ENCODE measurements at places on chromosomes 3 and 15. TPM values are rescaled to one million over a fixed set of nuclear protein-coding genes. Genes with fewer than 3 reads are reported as not detected.

DNA sequence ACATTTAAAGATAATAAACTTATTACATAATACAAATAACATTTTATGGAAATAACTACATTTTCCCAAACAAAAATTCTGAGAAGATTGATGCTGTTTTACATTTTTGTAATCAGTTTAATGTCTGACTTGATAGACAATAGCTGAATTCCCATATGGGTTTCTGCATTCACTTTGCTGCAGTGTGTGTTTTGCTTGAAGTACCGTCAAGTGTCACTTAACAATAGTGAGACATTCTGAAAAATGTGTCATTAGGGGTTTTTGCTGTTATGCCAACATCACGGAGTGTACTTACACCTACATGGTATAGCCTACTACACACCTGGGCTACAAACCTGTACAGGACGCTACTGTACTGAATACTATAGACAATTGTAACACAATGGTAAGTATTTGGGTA, 57.5 kb downstream of the USF3 start:
- no peaks in the 10 kb centered on the region for H3K4me1 ChIP-seq
- H3K27me3 ChIP-seq, result no peaks in the 10 kb centered on the region
- H3K27ac ChIP-seq, result no peak overlapping the region
- peaks cover 3% of the 10 kb centered on the region for H3K36me3 ChIP-seq

DNA sequence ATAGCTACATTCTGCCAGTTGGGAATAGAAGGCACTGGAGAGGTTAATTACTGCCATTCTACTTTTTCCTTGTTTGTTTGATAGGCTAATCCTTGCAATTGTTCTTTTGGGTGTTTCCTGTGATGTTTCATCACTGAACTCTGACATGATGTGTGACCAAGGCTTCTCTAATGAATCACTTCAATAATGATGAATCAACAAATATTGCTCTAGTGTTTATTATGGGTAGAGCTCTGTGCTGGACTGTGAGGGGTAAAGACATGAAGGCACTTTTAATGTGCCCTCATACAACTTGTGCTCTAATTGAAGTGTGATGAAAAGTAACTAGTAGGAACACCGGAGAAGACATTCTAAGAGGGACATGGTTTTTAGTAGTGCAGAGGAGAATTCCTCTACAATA, 233.6 kb downstream of the WDR72 start:
- H3K4me1 ChIP-seq, result no peaks in the 10 kb centered on the region
- H3K36me3 ChIP-seq, result no peaks in the 10 kb centered on the region
- no peak overlapping the region for H3K27ac ChIP-seq

DNA sequence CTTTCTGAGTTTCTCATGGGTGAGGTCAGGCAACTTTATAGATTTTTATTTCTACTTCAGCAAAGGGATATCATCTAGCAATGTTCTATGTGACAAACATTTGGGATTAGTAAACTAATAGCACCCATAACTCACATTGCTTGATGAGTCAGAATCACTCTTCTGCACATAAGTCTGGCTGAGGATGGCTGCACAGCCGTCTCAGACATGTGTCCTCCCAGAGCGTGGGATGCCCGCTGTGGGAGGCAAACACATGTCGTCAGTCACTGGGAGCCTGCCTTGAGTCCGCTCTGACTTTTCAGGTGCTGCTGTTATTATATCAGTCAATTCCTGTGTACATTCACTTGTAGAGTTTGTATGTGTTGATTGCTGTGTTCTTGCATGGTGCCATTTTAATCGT, 230.7 kb upstream of the TRIM42 start:
- DNase-seq, result no peak
- no peaks in the 10 kb centered on the region for H3K27me3 ChIP-seq
- H3K4me1 ChIP-seq, result no peaks in the 10 kb centered on the region
- no peak overlapping the region for H3K4me3 ChIP-seq
- no peaks in the 10 kb centered on the region for H3K36me3 ChIP-seq

GRCh38 chr3:48694610-48695392, 9.1 kb upstream of the NCKIPSD start:
- peak overlapping the region; percentile 94 for H3K27ac ChIP-seq
- peaks cover 25% of the 10 kb centered on the region for H3K4me1 ChIP-seq
- H3K36me3 ChIP-seq, result peaks cover 37% of the 10 kb centered on the region
- H3K4me3 ChIP-seq, result peak overlapping the region; percentile 12

DNA sequence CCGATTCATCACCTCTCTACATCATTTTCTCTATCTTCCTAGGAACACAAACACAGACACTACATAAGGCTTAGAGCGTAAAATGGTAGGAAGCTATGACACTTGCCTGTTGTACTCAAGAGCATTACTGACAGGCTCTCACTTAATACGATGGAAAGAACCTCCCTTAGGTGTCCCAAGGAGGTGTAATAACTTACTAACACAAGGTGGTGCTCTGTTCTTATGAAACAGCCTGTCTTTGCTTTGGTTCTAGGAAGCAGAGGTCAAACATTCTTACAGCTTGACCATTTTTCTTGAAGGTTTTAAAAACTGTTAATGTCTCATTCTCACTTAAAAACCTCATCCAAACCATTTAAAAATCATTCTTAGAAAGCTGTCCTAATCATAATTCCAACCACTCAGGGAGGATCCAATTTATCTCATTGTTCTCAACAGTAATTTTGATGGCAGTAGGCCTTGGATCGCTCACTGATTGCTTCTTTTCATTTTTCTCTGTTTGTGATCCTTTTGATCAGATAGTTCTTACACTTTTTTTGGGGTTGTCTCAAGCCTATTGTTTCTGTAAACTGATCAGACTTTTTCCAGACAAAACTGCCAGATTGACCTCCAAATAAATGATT, 317.8 kb upstream of the AGTR1 start:
- no peak for DNase-seq
- no peak overlapping the region for H3K27ac ChIP-seq
- H3K36me3 ChIP-seq, result no peaks in the 10 kb centered on the region
- H3K4me3 ChIP-seq, result no peak overlapping the region
- no peaks in the 10 kb centered on the region for H3K4me1 ChIP-seq
- H3K27me3 ChIP-seq, result no peaks in the 10 kb centered on the region

DNA sequence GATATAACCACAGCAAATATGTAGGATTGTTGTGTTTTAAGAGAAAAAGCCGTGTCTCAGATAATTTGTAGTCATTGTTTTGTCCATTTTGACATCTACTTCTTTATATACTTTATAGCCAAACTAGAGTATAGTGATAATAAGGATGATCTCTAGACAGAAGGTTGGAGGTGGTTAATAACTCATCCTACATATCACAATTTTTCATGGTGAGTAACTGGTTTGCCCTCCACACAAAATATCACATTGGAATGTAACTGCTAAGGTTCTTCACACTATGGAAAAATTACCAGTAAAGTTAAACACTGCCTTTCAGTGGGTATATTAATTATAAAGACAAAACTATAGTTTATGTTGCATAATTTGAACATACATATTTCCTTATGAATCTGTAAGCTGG, 380.7 kb downstream of the LPP start:
- H3K36me3 ChIP-seq, result peaks cover 8% of the 10 kb centered on the region
- H3K27me3 ChIP-seq, result no peaks in the 10 kb centered on the region
- DNase-seq, result no peak
- H3K4me1 ChIP-seq, result no peaks in the 10 kb centered on the region

DNA sequence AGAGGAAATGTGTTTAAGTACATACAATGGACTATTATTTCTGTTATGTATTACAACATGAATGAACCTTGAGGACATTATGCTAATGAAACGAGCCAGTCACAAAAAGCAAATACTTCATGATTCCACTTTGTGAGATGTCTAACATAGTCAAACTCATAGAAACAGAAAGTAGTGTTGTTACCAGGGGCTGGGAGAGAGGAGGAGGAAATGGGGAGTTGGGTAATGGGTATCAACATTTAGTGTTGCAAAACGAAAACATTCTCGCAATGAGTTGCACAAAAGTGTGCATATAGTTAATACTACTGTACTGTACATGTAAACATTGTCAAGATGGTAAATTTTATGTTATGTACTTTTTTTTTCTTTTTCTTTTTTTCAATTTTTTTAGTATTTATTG, 194.3 kb downstream of the IL5RA start:
- H3K27ac ChIP-seq, result no peak overlapping the region
- no peaks in the 10 kb centered on the region for H3K4me1 ChIP-seq
- H3K27me3 ChIP-seq, result no peaks in the 10 kb centered on the region

- peaks cover 28% of the 10 kb centered on the region for H3K4me1 ChIP-seq
- no peaks in the 10 kb centered on the region for H3K36me3 ChIP-seq
- no peak for DNase-seq
- H3K27me3 ChIP-seq, result no peaks in the 10 kb centered on the region
- H3K4me3 ChIP-seq, result no peak overlapping the region
- H3K27ac ChIP-seq, result peak overlapping the region; percentile 75
These were observed 1261.7 kb downstream of the ROBO1 start for GRCh38 chr3:78506061-78506460.

- H3K27me3 ChIP-seq, result peaks cover 51% of the 10 kb centered on the region
- no peak for DNase-seq
- H3K36me3 ChIP-seq, result no peaks in the 10 kb centered on the region
- no peak overlapping the region for H3K4me3 ChIP-seq
- no peak overlapping the region for H3K27ac ChIP-seq
- H3K4me1 ChIP-seq, result peaks cover 9% of the 10 kb centered on the region
These were observed 482.2 kb downstream of the SQOR start for GRCh38 chr15:46117071-46117470.

The GREM1 gene
- total RNA-seq, result 2.1 TPM

The NPAP1 gene
- 0.51 TPM for total RNA-seq

The ZMYND10 gene
- total RNA-seq, result 0.54 TPM

The RARB gene
- total RNA-seq, result 117 TPM
